ENCODE measurements at places on chromosomes 12 and 14.

GRCh38 chr14:89407856-89408255 lies 9.2 kb downstream of the FOXN3 start:
- no peak for DNase-seq

DNA sequence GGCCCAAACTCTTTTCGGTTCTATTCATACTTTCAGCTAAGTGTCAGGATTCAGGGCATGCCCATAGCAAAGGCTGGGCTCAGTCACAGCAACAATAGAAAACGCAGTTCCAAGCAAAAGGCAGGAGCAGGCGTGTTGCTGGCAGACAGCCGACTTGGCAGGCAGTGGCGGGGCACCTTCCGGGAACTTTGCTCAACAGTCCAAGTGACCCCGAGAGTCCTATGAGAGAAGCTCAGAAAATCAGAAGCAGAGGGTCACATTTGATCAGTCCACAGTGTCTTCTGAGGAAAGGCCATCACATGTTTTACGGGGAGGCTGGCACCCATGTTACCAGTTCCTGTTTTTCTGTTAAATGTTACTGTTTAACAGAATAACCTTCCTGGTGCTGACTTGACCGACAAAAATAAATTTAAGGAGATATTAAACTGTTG lies 115.0 kb downstream of the DACT1 start:
- DNase-seq, result no peak

DNA sequence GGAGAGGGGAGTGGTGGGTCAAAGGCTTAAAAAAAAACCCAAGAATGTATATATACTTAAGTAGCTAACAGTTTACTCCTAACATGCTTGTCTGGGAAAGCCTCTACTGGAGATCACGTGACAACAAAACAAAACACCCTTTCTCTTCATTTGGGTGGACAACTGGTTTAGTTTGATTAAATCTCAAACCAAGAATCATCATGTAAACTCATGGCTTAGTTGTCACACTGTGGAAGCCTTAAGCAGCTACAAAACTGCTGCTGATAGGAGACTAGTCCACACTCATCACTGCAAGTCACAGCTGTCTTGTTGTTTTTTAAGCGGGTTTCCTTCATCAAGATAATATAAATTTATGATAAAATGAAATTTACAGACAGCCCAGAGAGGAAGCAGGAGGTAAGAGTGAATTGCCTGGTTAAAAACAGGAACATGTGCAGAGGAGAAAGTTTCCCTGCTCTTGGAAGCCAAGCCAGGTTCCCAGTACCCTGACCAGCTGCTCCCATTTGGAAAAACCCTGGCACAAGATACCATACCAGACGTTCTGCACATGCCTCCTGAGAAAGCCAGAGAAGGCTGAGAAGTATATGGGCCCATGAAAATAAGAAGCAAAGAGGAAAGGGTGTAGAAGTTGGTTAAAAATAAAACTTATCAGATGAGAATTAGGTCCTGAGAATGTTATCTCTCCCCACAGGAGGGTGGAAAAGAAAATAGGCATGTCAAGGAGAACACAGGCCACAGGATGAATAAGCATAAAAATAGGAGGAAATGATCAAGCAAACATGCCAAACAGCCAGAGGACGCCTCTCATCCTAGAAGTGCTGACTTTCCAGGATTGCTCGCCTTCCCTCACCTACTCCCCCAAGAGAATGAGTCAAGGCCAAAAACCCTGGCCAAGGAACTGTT lies 34.0 kb downstream of the EGLN3 start:
- DNase-seq, result no peak

GRCh38 chr12:28500373-28501024 lies 310.2 kb downstream of the CCDC91 start:
- DNase-seq, result no peak

DNA sequence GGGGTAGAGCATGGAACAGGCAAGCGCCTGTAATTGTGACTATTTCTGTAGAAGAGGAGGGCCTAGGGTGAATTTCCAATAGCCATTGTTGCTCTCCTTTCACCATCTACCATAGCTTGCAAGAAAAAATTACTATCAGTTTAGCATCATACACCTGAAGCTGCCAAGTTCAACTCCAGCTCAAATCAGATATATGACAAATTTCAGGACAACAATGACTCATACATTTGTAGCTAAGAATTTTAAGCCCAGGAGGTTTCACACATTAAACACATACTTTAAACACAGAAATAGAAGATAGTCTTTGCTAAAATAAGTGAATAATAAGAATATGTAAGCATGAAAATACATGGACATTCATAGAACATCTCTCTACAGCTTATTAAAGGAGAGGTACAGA lies 17.6 kb upstream of the G2E3 start:
- DNase-seq, result no peak

DNA sequence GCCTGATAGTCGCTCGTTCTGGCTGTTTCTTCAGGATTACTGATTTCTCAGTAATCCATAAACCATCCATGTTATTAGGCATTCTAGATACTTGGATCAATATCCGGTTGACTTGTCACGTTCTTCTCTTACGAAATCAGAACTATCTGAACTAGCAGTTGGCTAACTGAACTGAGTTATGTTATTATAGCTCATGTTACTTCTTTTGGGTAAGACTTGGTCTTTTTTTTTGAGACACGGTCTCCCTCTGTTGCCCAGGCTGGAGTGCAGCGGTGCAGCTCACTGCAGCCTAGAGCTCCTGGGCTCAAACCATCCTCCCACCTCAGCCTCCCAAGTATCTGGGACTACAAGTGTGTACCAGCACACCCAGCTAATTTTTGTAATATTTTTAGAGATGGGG lies 178.6 kb downstream of the PRKCH start:
- no peak for DNase-seq

GRCh38 chr12:75444429-75445136 lies 36.0 kb upstream of the GLIPR1 start:
- DNase-seq, result no peak

GRCh38 chr12:21339921-21340320 lies 5.2 kb upstream of the SLCO1A2 start:
- no peak for DNase-seq

DNA sequence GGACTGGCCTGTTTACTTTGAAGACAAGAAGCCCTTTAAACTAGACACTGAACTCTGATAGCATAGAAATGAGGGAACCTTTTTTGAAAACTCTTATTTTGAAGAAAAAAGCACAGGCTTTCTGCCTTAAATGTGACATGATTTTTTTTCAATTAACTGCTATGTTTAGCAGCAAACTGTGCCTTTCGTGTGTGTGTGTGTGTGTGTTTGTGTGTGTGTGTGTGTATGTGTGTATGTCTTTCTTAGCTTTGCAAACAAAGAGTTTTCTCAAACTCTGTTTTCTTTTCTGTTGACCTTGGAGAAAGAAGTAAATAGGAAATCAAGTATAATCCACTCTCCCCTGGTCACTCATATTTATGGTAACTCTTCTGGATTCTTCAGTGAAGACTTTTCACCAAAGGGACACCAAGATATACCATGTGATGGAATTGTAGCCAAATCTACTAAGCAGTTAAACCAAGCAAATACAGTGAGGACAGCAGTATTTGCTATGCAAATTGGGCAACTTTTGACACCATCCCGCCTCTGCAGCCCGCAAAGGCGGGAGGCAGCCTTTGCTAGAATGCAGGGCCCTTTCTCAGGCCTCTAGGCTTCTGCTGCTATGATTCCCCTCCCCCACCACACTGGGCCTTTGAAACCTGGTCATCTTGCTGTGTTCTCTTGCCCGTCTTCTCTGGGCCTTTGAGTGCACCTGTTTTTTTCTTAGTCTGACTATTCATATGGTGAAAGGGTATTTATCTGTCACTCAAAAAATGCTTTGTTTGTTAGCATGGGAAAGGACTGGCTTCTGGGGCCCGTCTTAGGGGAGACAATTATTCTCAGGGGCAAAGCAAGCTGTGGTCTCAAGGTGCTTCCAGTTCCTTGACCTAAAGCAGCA lies 107.9 kb downstream of the MYRFL start:
- no peak for DNase-seq

DNA sequence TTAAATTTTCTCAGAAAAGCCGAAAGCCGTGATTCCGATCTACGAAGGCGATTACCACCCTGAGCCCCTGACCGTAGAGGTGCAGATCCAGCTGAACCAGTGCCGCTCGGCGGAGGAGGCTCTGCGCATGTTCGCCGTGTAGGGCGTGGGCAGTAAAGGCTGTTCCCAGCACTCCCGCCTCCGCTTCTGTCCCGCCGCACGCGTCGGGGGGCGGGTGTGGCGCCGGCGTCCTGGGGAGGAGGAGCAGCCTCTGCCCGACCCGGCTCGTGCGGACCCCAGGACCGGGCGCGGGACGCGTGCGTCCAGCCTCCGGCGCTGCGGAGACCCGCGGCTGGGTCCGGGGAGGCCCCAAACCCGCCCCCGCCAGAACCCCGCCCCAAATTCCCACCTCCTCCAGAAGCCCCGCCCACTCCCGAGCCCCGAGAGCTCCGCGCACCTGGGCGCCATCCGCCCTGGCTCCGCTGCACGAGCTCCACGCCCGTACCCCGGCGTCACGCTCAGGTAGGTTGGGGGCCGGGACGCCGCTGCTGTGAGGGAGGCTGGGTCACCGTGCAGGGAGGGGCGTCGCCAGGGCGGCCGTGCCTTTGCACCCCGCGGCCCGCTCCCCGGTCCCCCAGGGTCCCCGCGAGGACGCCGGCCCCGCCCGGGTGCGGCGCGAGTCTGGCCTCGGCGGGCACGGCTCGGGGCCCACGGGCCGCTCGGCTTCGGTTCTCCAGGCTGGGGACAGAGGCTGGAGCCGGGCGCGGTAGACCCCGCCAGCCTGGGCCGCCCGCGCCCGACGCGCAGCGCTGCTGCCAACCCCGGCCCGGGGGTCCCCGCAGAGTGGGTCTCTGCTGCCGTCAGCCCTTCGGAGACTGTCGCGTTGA lies at the start of gene B3GNT4:
Gene B3GNT4, plus strand, starts transcription at position 409 of the 866 bp plus-strand sequence. CDS start 910 bp downstream, outside the sequence.
- peak; percentile 37 for DNase-seq

GRCh38 chr14:95294320-95294719 lies 25.4 kb downstream of the CLMN start:
- no peak for DNase-seq

DNA sequence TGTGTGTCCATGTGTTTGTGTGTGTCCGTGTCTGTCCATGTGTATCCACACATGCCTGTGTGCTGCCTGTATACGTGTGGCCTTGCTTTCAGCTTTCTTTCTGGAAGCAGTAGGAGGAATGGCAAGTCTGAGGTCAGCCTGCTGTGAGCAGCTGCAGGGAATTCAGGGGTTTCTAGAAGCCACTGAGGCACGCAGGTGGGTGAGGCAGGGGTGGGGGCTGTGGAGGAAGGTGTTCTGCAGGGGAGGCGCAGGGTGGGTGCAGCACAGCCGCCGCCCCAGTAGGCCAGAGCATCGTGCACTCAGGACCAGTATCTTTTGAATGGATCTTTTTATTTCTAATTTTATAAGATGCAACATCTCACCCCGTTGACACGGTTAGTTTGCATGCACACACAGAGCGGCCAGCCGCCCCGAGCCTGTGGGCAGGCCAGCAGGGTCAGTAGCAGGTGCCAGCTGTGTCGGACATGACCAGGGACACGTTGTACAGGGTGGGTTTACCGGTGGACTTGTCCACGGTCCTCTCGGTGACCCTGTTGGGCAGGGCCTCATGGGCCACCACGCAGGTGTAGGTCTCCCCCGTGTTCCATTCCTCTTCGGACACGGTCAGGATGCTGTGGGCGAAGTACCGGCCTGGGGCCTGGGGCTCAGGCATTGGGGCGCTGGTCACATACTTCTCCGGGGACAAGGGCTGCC lies 327.7 kb downstream of the TMEM121 start:
- DNase-seq, result no peak

DNA sequence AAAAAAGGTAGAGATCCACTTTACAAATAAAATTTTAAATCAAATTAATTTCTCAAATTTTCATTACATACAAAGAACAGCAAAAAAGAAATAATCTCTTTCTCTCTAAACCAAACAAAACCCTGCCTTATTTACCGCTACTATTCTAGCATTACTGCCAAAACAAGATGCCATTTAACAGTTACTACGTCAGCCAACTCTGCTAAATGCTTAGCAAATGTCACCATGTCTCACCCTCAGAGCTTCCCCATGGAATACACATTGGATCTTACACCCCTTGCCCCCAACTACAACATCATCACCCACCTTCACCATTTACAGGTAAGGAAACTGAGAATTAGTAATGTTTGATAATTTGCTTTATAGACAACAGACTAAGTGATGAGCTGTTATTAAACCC lies 23.0 kb upstream of the NR2C1 start:
- no peak for DNase-seq

GRCh38 chr12:52892974-52893373 lies 11.9 kb downstream of the KRT8 start:
- no peak for DNase-seq

DNA sequence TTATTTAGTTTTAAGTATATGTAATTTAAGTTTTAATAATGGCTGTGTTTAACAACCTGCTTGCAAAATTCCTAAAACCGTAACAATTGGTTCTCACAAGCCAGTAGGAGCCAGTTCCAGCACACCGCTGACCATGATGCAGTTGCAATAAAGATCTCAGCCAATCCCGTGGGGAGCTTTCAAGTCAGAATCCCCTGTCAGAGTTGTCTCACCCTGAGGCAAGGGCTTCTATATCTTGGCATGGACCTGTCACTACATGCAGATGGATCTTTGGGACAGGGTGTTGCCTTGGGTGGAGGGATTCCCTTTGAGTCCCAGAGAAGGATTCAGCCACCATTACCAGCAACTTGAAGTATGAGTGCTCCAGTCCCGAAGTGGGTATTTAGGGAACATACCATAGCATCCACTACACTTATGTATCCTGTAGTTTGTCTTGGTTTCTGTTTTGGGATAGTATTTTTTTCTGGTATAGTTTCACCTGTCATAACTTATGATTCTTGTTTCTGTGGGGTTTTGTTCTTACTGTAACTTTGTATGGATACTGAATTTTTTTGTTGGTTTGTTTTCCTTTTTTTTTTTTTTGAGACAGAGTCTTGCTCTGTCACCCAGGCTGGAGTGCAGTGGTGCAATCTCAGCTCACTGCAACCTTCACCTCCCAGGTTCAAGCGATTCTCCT lies 30.1 kb upstream of the LIMA1 start:
- DNase-seq, result no peak

DNA sequence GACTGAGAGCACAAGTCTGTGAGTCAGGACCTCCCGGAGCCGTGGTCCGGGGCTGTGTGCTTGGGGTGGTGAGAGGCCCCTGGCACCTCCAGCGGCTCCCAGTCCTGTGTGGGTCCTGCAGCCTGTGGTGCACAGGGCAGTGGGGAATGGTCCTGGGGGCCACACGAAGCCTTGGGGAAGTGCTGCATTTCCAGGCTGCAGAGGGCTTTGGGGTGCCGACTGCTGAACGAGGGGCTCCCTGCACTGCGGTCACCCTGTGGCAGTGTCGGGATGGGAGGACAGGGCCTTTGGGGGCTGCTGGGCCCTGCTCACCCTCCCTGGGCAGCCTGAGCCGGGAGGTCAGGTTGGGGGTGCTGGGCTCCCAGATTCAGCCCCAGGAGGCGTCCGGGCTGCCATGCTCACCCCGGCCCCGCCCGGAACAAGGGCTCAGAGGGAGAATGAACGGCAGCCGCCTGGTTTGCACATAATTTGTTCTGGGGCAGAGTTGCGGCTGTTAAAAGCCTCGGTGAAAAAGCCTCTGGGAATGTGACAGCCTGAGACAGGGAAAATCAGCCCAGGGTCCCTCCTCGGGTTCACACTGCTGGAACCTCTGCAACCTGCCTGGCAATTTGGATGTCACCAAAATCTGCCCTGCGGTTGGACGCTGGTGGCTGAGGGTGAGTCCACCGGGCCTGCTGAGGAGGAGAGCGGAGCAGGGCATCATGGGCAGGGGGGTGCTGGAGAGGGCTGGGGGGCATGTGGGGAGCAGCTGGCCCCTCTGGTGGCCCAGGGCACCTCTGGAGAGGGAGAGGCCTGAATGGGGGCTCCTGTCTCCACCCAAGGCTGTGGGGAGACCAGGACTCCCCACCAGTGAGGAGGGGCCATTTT lies 109.2 kb downstream of the KIF26A start:
- DNase-seq, result no peak

Measured in stimulated activated CD4-positive, alpha-beta T cell treated with anti-CD3 and anti-CD28 coated beads, TNF-alpha, amount 100 ng/mL, for 48 hours (primary cell).